ENCODE measurements at places on chromosomes 5 and 9.

- no peak for DNase-seq
These were observed 654.0 kb upstream of the ACO1 start for GRCh38 chr9:31730398-31730797.

DNA sequence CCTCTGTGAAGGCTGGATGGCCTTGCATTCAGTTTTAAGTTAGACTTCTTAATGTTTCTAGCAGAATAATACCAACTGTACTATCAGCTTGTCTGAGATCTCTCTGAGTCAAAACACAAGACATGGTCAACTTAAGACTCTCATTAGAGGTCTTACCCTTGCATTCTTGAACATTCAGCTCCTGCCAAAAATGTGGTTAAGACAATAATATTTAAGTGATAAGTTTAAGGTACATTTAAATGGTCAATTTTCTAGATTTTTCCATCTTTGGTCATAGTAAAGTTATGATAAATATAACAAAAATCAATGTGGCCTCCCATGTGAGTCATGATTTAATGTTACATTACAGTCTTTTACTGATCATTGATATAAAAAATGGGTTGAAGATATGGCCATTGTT lies 75.0 kb downstream of the NR2F1 start:
- DNase-seq = no peak

GRCh38 chr9:110543631-110544051 lies 35.9 kb downstream of the SVEP1 start:
- DNase-seq = peak; percentile 73

DNA sequence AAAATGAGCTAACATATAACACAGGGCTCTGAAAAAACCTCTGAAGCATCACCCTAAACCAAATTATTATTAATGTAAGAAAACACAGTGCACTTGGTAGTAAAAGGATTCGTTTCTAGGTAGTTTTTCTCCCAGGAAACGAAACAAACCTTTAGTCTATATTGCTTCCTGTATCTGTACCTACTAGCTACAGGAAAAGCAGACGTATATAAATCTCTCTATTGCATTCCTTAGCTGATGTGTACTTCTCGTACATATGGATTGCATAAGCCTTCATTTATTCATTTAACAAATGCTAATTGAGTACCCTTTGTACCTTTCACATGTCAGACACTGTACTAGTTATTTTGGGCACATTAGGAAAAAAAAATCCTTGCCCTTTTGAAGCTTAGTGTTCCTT lies 85.0 kb upstream of the RASA1 start:
- no peak for DNase-seq

DNA sequence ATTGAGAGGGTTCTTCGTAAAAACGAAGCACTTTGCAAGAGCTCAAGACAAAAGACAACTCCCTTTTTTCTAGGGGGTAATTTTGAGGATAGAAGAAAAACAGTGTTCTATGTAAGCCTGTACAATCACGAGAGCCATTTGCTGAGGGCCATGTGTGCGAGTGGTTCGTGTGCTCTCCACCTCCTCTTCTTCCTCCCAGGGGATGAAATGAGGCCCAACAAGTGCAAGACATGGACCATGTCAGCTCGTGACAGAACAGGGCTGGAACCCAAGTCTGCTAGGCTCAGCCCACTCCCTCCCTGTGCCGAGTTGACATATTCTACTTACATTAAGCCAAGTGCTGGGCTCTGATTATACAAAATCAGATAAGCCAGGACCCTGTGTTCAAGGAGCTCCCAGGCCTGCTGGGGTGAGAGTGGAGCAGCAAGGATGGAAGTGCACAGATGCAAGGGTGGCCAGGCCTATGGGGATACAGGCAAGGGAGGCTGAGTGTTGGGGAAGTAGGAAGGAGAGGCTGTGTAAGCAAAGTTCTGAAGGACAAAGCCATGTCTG lies 97.9 kb upstream of the MSX2 start:
- no peak for DNase-seq

GRCh38 chr5:115657881-115658233 lies 32.0 kb upstream of the TMED7 start:
- DNase-seq = no peak
